ENCODE measurements at places on chromosomes 1 and 21. TPM values are rescaled to one million over a fixed set of nuclear protein-coding genes. Genes with fewer than 3 reads are reported as not detected.
A peak's percentile ranks its signal among the peaks of the same experiment; 100 is the strongest.

DNA sequence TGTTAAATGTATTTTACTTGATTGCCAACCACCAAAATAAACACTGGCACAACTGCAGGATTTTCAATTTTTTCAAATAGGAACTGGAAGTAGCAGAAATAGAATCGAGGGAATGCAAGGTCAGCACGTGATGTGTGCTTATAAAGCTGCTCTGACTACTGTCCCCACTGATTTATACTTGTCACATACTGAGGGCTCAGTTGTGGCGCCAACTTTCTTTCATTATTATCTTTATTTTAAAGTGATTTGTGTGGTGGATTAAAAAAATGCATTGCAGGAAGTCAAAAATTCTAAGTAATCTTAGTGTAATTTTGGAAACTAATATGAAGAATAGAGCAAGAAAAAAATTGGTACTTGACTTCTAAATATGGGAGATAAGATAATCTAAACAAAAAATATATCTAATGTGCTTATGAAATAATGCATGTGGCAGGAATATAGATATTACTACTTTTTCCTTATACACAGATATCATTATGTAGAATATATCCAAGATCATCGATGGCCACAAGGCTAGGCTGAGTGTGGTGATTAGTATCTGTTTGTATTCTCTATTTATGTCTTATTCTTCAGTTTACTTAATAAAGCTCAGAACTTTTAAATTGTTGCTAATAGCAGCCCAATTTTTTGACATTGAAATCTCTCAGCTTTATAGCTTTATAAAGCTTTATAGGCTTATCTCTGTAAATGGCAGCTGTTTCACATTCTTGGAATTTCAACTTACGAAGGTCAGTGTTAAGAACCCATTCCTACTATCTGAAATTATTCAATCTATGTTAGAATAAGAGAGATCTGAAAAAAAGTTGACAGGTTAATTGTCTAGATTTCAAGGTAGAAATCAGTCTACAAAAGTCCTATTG, 404.5 kb upstream of the ADAMTS5 start:
- DNase-seq: no peak

GRCh38 chr1:198929111-198929604, 290.3 kb downstream of the PTPRC start:
- DNase-seq: no peak

CYYR1 gene
- 1.5 TPM for total RNA-seq

DNA sequence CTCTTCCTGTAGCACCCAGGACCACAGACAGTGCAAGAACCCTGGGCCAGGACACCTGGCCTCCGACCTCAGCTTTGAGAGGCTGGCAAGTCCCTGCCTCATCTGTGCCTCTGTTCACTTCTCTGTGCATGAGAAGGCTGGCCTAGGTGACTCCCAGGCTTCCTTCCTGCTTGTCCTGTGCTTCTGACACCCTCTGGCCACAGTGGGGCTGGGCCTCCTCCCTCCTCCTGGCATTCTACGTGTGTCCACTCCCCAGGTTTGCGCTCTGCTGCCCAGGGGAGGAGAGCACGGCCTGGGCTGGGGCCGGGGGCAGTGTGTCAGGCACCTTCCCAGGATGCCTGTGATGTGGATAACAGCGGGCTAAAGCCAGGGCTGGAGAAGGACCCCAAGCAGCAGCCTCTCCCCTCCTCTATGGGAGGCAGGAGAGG, 30.3 kb upstream of the PKP1 start:
- DNase-seq: no peak

ADGRL2 gene
- 117 TPM for total RNA-seq

DNA sequence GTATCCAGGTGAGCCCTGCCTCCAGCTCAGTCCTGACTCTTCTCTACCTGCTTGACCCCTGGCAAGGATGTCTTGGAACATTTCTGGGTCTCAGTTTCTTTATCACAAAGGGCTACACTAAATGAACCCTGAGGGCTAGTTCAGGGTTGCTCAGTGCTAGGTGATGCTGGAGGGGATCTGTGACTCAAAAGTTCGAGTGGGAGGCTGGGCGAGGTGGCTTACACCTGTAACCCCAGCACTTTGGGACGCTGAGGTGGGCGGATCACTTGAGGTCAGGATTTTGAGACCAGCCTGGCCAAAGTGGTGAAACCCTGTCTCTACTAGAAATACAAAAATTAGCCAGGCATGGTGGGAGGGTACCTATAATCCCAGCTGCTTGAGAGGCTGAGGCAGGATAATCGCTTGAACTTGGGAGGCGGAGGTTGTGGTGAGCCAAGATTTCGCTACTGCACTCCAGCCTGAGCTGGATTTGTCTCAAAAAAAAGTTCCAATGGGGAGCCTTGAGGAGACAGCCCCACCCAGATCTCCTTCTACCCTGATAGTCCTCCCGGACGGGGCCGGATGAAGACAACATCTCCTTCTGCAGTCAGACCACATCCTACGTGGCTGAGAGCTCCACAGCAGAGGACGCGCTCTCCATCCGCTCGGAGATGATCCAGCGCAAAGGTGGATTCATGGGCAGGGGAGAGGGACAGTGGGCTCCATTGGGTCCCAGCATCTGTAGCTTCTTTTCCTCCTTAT, 48.9 kb downstream of the YARS1 start:
- no peak for DNase-seq

GRCh38 chr1:63713627-63714481, 60.0 kb upstream of the ROR1 start:
- peak; percentile 69 for DNase-seq

S1PR1 gene
- total RNA-seq: 6.8 TPM

DNAJC6 gene
- 39.9 TPM for total RNA-seq

DNA sequence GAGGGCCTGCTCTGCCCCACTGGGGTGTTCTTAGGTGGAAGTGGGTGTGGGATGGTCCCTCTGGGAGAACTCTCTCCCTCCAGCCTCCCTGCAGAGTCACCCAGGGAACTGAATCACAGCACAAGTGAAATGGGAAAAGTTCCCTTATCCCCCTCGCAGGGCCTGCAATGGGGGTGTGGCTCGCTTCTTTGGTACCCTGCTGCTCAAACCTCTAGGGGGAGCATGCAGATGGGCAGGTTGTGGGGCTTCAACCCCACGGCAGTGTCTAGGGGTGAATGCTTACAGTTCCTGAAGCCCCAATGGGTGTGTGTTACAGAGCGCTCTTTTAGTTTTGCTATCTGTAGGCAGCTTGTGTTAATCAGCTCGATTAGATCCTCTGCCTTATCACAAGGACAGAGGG, 59.0 kb upstream of the TINAGL1 start:
- no peak for DNase-seq

GIPC2 gene
- 1.1 TPM for total RNA-seq

TMEM269 gene
- not detected for total RNA-seq

DNA sequence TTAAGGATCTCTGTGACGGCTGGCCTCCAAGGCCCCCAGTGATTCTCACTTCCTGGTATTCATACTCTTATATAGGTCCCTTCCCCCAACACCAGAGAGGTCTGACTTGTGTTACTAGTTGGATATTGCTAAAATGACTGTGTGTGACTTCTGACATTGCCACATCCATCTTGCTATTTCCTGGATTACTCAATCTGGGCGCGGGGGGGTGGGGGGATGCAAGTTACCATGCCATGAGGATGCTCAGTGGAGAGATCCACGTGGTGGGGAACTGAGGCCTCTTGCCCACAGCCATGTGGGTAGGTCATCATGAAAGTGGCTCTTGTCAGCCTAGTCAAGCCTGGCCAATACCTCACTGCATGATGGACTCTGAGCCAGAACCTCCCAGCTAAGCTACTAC, 117.0 kb downstream of the UBE2U start:
- DNase-seq: no peak

DNA sequence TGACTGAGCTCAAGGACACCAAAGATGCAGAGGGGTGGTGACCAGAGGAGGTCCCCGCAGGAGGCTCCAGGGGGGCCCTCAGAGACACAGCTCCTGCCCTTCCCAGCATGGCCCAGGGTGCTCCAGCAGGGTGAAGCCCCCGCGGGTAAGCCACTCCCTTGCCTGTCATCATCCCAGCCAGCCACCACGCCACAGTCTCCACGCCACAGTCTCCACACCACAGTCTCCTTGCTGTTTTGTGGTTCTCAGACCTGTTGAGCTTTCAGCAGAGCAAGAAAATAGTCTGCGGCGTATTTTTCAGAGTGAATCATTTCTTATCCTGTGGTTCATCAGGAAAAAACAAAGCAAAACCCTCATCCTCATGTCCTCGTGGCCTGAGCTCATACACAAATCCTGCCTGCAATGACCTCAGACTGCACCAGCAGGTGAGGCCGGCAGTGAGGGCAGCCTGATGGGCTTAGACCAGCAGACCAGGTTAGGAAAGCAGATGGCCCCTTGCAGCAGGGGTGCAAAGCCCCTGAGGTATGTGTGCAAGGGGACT, 25.7 kb upstream of the ABCG1 start:
- DNase-seq: no peak

DNA sequence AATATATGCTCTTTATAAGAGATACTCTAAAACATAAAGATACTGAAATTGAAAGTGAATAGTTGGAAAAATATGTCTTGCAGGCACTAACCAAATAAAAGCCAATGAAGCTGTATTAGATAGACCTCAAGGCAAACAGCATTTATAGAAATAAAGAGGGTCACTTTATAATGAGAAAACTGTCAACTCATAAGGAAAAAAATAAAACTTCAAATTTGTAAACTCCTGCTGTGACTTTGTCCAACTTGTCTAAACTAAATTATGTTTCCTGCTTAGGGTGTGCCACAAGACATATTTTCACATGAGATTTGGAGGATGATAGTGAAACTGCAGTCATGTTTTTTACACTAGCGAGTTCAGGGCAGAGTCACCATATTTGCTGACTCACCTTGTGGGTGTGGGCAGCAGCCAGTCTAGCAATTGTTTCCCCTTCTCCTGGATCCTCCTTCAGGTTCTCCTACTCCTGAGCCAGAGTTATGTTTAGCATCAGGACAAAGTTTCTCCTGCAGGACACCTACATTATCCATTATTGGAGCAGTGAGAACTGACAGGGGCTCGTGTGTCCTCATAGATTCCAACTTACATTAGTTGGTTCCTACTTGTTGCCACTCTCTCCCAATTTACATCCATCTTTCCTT, 43.8 kb downstream of the CD53 start:
- DNase-seq: peak; percentile 47

CCDC30 gene
- total RNA-seq: 5.7 TPM

RHOU gene
- 1.2 TPM for total RNA-seq

DNA sequence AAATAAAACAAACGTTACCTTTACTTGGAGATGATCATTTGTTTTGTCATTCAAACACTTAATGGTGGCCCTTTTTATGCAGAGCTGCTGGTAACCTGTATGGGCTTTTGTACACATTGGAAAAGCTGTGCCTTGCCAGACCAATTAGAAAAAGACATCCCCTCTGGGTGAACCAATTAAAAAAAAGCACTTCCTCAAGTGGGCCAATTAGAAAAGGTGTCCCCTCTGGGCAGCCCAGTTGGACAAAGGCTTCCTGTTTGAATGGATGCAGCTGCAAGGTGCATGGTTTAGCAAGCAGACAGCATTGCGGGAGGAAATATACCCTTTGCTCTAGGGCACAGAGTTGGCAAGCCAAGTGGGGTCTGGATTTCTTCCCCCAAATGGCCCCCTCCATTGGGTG, 21.6 kb downstream of the HUNK start:
- DNase-seq: no peak

DNA sequence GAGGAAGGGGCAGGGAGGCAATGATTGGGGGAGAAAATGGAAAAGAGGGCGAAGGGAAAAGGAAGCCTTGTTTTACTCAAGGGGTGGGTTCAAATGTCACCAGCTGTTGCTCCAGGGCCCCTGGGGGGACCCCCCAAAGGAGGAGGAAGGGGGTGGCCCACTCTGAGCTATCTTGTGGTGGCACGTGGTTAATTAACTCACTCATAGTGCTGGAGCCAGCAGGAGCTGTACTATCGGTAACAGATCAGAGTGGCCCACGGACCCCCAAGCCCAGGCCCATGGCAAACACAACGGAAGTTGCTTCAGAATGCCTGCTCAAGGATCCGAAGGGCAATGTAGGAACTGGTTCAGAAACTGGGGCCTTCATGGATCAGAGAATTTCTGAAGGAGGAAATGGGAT, 7.2 kb downstream of the TFF2 start:
- DNase-seq: no peak

CNR2 gene
- not detected for total RNA-seq

DNA sequence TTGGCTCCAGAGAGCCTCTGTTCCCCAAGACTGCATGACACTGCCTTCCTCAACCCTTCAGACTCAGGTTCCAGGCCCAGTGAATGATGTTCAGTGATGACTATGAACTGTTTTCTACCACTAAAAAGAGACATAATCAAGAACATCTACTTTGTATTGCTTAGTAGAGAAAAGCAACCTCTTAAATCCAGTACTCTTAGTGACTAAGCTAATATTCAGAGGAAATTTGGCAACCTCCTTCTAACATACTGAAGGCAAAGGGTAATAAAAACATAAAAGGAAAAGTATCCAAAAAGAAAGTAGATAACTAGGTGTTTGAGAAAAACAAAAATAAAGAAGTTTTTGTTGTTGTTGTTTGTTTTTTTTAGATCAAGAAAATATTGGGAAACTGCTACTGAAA, 153.3 kb upstream of the RUNX1 start:
- peak; percentile 32 for DNase-seq

GRCh38 chr1:58813801-58814200, 30.0 kb upstream of the JUN start:
- DNase-seq: no peak

DNA sequence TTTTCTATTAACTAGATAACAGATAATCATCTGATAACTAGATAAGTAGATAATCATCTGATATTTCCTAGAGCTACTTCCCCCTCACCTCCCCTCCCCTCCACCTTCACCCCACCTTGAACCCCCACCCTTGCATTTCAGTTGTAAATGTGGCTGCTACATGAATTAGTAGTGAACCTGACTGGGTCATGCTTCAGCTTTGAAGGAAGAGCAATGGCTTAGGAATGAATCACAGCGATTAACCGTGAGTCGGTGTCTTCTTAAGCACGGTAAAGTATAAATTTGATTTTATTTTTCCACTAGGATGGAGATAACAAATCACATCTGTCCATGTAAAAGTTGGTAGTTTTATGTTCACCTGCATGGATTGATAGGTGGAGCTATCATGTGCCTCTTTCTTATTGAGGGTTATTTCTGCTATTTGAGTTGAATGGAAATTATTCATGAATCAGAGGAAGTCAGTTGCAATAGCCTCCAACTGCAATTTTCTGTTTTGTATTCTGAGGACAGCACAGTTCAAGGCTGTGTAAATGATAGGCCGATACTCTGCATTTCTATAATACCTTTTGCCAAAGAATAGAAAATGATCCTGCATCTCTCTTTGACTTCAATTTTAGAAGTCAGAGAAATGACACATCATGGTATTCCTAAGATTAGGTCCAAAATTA, 235.0 kb downstream of the PTGER3 start:
- no peak for DNase-seq

KRTAP19-3 gene
- total RNA-seq: not detected
